Cerebellar nuclear complex (tissue), 1 donor: ENCODE measurements at places on chromosomes 16 and 17.

DNA sequence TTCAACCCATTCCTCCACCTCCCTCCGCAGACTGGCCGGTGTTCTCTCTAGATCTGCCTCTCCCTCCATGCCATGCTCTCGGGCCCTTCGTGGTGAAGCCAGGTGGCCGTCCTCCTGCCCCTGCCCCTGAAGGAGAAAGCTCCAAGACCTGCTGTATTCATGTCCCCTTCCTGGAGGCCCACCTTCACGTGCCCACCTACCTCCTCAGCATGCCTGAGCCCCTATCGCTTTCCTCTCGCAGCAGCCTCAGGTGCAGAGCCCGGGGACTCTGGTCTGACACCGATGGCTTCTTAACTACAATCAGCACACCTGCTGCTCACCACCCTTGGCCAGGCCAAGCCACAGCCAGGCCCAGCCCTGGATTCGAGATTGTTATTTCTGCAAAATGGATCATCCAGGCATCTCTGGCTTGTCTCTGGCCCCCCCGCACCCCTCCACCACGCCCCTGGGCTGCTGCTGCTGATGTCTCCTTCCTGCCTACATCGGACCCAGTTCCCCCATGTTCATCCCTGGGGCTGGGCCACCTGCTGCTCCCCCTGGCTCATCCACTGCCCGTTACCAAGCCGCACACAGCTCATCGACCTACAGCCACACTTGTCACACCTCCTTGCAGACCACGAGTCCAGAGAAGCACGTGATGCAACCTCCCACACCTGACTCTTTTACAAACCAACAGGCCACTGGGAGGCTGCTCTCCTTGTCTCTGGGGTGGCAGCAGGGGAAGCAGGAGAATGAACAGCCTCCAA, 32.5 kb upstream of the TNFRSF13B start:
- DNase-seq: no peak

DNA sequence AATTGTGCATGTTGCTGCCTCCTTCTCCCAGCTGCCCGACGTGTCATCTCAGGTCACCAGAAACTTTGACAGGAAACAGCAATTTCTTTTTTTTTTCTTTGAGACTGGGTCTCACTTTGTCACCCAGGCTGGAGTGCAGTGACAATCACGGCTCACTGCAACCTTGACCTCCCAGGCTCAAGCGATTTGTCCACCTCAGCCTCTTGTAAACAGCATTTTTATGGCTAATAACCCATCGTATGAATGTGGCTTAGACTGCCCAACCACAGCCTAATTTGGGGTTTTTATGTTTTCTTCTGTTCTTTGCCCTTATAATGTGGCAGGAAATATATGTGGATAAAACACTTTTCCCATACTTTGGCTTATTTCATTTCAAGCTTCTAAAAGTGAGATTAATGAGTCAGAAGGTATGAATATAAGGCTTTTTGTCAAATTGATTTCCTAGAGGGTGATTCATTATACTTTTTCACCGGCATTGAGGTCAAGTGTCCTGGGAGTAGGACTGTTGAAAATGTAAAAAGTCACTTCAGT, 31.0 kb upstream of the SLC5A10 start:
- no peak for DNase-seq

DNA sequence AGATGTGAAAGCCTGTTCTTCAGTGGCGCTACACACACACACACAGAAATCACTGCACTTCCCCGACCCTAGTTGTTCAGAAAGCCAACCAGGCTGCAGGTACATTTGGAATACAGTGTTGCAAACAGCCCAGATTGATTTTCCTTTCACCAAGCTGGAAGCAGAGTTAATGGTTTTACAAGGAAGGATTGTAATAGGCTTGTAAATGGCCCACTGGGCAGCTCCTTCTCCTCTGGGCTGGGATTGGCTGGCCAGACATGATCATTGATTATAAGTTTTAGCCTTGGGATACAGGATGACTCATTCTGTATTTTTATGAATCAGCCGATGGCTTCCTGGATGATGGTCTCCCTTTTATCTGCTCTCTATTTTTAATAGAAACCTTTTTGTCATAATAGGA, 2.5 kb downstream of the VAT1L start:
- no peak for DNase-seq

DNA sequence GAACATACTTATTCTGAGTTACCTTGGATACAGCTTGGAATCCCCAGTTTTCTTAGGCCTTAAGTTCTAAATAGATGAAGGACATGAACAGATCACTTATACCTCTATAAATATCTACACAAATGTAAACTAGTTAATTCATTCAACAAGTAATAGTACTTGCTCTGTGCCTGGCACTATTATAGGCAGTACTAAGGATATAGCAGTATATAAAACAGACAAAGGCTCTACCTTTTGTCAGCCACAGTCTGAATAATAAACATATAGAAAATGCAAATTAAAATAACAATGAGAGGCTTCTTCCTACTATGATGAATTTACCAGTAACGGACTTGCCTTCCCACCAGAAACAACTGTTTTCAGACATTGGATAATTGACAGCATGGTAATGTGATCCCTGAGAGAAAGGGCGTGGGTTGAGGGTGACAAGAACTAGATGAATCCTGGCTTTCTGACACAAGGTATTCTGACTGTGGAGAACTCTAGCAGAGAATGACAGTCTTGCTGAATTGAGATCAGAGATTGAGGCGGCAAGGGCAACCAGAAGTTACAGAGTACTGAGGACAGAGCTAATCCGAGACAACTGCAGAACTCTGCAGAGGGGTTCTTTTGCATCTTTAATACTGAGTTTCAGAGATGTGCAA, 170.5 kb downstream of the TANC2 start:
- DNase-seq: no peak

DNA sequence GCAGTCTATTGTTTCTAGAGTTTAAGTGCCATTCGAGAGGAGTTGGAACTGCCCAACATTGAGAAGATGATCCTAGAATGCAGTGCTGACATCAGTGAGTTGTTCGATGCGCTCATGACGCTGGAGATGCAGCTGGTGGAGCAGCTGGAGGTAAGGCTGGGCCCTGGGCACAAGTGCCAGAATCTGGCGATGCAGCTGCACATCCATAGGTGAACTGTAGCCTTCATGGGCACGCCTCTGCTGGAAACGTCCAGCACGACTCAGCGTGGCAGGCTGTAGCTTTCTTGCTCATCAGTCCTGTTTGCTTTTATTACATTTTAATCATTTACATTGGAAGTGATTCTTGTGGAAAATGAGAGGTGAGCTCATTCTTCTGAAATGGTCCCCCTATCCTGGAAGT, 31.7 kb downstream of the DRC3 start:
- no peak for DNase-seq

GRCh38 chr16:66849021-66849420, 4.8 kb downstream of the CA7 start:
- no peak for DNase-seq
